ENCODE measurements at places on chromosomes 3 and 15.

GRCh38 chr3:150252462-150252861, 155.6 kb upstream of the TSC22D2 start:
- DNase-seq, result no peak

- DNase-seq, result no peak
Observed at GRCh38 chr3:195718477-195718984, 2.2 kb upstream of the MUC20 start.

DNA sequence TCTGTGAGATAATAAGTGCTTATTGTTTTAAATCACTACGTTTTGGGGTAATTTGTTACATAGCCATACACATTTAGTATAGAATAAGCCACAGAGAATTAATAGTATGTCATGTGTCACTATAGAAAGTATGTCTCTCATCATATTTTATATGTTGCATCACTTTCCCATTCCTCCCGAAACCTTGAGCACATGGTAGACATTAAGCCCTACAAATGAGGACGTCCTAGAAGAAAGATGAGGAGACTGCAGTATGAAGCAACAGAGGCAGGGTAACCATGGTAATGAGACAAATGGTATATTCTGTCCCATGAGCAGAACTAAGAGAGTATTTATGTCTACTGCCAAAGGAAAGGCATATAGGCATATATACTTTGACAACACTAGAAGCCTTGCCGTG, 720.2 kb downstream of the ROBO1 start:
- DNase-seq, result no peak

DNA sequence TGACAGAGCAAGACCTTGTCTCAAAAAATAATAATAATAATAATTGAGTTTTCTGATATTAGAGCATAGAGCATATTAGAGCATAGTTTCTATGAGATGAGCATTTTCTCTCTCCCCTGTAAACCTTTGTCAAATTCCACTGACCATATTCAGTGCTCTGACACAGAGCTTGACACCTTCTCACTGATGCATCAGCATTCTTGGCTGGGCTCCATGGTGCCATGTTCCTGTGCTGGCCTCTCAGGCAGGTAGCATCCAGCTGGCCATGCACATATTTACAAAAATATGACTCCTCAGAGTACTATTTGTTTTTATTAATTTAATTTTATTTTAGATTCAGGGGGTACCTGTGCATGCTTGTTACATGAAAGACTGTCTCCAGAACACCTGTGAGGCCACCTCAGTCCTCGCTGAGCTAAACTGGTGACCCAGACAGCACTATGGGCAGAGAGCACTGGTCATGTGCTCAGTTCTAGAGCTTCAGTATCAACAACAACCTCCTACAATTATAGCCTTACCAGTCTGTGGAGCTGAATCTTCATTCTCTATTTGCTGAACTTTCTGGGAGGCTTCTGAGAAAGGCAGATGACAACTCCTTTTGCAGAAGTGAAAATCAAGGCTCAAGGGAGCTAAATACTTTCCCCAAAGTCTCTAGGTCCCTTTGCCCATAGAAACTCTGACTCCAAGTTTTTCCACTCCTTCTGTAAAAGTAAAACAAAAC, 21.6 kb upstream of the SLC28A2 start:
- DNase-seq, result no peak

DNA sequence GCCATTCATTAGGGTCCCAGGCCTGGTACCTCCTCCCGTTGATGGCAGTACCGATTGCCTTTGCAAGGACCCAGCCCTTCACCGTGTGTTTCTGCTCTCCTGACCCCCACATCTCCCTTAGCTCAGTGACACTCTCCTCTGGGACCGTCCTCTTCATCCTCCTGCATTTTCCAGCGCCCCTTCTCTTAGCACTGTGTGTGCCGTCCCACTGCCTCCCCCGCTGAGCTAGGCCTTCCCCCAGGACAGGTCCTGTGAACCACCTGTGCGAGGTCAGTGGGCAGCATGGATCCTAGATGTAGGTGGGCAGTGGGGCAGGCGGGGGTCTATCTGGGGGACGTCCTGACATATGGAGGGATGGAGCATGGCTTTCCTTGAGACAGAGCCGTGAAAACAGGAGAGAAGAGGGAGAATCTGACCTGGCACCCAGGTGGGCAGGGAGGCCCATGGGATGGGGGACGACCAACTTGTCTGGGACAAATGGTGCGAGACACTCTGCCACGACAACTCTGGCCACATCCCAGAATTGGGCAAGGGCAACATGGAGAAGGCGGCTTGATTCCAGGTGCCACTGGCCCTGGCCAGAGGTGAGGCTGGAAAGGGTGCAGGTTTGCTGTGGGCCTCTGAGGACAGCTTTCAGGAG, 87.7 kb upstream of the ALDH1L1 start:
- DNase-seq, result no peak

DNA sequence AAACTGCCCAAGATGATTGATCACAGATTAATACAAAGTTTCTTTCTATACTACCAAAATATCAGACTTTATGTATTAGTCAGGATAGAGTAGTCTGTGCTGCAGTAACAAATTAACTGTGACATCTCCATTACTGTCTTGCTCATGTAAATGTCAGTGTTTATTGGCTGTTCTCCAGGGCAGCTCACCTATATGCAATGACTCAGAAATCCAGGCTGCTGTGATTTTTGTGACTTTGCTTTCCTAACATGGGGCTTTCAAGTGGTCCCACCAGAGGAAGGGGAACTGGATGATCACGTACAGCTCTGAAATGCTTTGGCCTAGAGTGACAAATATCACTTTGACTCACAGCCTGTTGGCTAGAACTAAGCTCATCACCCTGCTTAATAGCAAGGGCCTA, 12.9 kb downstream of the PLS1 start:
- DNase-seq, result no peak
